ENCODE measurements at places on chromosomes 1 and 21.

GRCh38 chr1:165054627-165055026 is 301.9 kb downstream of the LMX1A start:
- no peak for DNase-seq

- DNase-seq, result no peak
Observed at GRCh38 chr1:21552715-21553114, 43.5 kb downstream of the ALPL start.

DNA sequence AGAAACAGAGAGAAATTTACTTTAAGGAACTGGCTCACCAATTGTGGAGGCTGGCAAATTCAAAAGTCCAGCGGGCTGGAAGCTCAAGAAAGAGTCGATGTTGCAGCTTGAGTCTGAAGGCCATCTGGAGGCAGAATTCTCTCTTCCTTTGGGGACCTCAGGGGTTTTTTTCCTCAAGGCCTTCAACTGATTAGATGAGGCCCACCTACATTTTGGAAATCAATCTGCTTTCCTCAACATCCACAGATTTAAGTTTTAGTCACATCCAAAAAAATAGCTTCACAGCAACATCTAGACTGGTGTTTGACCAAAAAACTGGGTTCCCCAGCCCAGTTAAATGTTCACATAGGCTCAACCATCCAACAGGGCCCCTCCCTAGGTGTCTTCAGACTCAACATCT is 114.9 kb downstream of the SLC35F3 start:
- no peak for DNase-seq

GRCh38 chr1:247431643-247432042 is 15.7 kb downstream of the NLRP3 start:
- no peak for DNase-seq

DNA sequence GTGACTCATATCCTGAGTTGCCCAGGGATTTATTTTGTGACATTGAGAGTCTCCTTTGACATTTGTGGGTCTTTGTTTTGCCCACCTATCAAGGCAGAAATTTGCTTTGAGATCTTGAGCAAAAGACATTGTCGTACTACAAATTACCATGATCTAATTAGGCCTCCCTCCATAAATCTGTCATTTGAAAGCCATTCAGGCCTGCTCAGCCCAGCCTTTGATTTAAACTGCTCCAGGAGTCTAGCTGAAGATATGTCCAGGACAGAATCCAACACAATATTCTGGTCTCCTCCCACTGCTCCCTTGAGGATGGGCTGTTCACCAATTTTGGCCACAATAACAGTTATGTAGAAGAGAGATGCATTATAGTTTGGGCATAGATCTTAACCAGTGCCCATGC is 86.7 kb downstream of the PROX1 start:
- DNase-seq, result no peak

DNA sequence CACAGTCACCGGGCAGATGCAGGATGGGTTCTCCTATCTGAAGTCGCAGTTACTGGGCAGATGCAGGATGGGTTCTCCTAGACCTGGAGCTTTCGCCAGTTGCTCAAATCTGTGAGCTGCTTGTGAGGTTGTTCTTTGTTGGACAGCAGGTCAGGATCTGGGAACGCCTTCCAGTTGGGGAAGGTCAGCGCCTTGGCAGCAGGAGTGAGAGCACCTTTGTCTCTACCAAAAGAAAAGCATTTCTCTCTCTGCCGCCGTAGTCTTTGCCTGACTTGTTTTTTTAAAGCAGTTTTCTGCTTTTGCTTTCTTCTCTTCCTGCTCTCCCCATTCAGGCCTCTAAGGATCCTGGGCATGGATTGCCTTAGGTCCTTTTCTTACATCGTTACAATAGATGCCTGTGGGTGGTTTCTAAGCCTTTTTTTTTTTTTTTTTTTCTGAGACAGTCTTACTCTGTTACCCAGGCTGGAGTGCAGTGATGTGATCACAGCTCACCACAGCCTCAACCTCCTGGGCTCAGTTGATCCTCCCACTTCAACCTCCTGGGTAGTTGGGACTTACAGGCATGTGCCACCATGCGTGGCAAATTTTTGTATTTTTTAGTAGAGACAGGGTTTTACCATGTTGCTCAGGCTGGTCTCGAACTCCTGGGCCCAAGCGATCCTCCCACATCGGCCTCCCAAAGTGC is 15.7 kb downstream of the PEX14 start:
- DNase-seq, result no peak

GRCh38 chr1:158333405-158334155 is 2.2 kb upstream of the CD1B start:
- DNase-seq, result no peak

GRCh38 chr1:192546596-192547190 is 28.9 kb upstream of the RGS1 start:
- DNase-seq, result no peak

DNA sequence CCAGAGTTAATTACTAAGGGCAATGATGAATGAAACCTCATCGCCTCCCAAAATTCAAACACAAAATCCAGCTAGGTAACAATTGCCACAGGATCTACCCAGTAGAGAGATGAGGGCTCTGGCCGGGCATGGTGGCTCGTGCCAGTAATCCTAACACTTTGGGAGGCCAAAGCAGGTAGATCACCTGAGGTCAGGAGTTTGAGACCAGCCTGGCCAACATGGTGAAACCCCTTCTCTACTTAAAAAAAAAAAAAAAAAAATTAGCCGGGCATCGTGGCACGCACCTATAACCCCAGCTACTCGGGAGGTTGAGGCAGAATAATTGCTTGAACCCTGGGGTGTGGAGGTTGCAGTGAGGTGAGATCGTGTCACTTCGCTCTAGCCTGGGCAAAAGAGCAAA is 15.8 kb downstream of the CD2 start:
- DNase-seq, result no peak

DNA sequence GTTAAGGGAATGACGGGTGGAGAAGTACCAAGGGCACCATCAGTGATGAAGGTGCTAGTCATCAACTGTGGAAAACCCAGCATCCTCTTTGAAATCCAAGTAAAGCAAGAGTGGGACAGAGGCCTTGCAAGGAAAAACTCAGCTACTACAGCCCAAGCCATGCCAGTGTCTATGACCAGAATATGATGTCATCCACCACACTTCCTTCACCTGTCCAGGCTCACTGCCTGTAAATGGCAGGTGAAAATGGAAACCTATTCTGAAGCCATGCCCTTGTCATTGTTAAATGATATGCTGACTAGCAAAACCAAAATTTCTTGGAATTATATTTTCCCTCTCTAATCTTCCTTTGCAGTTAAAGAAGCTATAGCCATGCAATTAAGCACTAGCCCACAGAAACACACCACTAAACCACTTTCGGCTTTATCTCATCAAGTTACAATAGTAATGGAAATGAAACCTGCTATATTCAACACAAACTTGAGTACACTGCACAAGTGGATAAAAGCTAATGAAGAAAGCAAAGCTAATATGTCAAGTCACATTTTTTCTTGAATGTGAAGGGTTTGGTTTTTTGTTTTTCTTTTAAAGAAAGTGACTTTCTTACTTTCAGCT is 96.3 kb upstream of the RALGPS2 start:
- DNase-seq, result no peak
